Stromal cell of bone marrow (primary cell): ENCODE measurements at places on chromosomes 5 and 9.

DNA sequence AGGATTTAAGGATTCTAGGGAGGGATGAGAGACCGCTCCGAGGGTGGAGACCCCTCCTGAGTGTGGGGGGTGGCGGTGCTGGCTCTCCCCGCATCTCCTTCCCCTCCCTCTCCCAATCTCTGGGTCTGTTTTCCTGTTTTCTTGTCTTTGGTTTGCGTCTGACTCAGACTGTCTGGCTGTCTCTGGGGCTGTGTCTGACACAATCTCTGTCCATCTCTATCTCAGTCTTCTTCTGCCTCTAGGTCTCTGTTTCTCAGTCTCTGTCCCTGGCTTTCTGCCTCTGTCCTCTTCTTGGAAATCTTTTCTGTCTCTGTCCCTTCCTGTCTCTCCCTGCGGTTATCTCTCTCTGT, 196 bp upstream of the GRM6 start:
- no peak for DNase-seq

GRCh38 chr9:123925819-123926218, 4.1 kb downstream of the DENND1A start:
- no peak for DNase-seq

DNA sequence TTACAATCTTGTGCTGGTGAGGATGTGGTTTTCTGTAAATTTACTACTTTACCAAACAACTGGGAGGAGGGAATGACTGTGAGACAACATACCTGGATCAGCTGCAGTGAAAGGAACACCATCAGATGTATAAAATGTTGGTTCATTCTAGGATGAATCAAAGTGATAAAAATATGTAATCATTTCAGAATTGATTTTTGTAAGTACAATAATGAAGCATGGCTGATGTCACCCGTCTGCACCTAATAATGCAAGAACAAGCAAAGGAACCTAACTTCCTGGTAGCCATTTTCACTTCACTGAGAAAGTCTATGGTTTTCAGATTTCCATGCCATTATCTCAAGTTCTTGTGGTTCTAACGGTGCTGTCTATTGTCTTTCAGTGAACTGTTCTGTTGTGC, 18.7 kb upstream of the C5orf34 start:
- DNase-seq = no peak

DNA sequence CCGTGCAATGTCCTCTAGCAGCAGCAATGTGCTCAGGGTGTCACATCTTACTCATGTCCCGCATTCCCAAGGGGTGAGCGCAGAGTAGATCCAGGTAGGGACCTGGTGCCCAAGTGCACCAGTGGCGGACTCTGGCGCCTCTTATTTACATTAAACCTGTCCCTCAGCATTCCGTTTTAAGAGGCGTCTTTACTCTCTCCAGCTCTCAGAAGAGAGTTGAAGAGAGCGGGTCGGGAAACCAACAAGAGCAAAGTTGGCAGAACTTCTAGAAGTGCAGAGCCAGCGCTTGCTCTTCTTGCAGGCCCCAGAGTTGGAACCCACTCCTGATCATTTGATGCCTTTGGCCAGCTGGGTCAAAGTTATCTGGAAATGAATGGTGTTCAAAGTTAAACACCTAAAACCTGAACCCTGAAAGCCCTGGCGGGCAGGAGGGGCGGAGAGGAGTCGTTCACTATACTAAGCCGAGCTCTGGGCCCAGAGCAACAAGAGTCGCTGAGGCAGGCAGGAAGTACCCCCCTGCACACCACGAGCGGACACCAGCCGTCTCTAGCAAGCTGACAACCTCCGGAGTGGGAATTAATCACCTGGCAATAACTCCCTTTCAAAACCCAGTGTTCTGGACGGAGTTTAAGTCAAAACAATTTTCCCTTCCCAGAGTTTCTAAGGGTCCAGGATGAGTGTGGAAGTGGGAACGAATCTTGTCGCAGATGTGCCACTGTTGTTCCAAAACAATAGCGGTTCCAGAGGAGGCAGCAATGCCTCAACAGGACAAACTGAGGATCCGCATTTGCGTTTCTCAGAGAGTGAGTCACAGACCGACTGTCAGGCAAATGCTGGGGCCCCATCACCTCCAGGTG, 122.8 kb downstream of the TMEM161B start:
- DNase-seq = no peak

GRCh38 chr5:139150367-139150999, 47.7 kb downstream of the SIL1 start:
- DNase-seq = no peak

DNA sequence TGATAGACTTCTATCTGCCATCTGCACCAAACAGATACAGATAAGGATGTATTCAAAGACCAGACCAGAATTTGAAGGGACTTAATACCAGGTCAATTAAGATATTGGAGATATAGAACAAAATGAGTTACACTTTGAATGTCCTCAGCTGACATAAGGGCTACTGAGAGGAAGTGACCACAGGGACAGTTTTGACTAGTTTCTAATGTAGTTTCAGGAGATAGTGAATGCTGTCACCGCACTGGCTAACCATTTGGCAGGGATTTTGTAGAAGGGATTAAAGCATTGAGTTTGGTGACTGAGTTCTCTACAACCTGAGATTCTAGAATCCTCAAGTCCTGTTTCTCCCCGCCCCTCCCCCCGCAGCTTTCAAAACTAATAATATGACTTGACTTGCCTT, 22.7 kb downstream of the CCNH start:
- DNase-seq = no peak

DNA sequence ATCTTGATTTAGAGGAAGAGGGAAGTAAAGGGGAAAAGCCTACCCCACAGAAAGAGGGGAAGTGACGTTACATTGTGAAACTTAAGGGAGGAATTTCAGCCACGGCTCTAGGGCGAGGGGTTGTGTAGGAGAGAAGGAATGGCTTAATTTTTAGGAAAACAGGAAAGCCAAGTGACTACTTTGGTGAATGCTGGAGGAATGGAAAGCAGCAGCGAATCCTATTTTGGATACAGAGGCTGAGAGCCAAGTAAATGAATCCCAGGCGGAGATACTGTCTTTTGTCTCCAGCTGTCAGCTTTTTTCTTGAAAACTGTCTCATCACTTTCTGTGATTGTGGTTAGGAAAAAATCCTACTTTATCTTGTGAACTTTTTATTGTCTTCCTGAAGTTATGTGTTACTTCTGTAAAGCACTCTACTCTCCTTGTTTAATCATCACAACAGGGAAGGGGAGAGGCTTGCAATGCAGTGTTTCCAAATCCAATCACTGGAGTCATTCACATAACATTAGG, 188.4 kb downstream of the TSSK1B start:
- peak; percentile 36 for DNase-seq

GRCh38 chr9:134458207-134459108, 132.2 kb downstream of the RXRA start:
- peak; percentile 65 for DNase-seq

DNA sequence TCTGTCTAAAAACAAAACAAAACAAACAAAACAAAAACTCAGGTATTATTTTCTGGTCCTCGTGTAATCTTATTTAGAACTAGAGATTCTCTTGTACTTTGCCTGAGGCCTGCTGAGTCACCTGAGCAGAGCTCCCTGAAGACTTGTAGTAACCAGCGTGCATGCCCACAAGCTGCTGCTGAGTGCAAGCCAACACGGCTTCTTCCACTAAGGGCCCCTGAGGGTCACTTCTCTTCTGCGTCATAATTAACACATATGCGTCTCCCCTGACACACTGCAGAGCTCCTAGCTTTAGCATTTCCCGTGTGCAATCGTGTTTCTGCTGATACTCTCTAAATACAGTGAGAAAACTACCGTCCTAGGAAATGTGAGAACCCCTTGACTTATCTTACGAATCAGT, 10.9 kb upstream of the NDFIP1 start:
- DNase-seq = no peak

DNA sequence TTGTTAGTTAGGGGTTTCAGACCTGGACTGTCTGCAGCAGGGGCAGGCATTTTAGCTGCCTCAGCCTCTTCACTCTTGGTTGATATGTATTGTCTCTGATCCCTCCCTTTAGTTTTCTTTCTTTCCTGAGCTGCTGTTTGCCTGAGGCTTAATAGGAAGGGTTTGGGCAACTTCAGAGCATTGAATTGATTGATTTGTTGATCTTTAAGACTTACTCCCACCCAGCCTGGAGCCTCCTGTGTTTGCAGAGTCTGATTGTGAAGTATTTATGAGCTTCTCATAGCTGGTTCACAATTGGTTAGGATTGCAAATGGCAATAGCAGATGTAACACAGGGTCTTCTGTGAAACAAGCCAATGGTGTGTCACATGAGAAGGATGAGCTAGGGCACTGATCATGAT, 671.8 kb upstream of the SEMA6A start:
- no peak for DNase-seq

GRCh38 chr9:122100756-122101155, 7.6 kb upstream of the TTLL11 start:
- DNase-seq = no peak

DNA sequence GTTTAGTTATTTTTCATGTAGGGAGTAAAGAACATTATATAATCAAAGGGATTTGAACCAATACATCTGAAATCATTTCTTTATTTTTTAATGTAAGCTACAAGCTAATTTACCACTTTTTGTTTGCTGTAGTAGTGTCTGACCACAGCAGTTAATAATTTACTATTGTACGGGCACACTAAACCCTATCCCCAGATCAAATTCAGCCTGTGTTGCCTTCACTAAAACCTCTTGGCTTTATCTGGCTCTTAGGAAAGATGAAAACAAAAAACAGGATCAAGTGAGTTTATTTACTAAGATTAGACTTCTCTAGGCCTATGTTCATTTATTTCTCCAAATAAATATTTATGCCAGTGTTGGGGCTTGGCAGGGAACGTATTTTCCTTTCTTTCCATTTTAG, 384.1 kb downstream of the EBF1 start:
- no peak for DNase-seq

- DNase-seq = peak; percentile 71
These were observed 10.3 kb upstream of the ABL1 start for GRCh38 chr9:130824643-130825350.

- no peak for DNase-seq
These were observed 20.0 kb downstream of the ACTL7B start for GRCh38 chr9:108835831-108836230.

DNA sequence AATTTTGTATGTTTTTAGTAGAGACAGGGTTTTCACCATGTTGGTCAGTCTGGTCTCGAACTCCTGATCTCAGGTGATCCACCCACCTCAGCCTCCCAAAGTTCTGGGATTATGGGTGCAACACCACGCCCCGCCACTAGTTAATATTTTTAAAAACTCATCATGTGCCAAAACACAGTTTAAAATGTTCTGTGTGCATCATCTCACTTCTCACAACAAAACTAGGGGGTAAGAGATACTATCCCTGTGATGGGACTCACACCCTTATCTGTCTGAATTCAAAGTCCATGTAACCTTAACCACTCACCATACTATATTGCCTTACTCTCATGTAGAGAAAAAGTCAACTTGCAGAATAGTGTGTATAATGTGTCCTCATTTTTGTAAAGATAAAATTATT, 2.6 kb downstream of the PKD2L2 start:
- DNase-seq = no peak

DNA sequence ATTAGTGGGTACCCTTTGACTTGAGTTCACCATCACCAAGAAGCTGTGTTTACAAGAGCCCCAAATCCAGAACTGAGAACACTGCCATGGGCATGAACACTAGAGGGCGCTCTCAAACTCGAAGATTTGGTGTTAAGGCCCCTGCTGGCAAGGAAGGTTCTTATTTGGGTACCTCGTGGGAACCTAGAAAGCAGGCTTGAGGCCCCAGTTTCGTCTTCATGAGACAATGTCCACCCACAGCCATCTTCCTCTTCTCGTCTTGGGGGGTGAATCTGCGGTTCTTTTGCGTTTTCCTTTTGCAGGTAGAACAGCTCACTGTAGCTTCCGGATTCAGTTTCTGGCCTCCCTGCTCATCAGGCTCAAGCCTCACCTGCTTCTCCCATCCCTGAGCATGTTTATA, 184.0 kb downstream of the SEMA5A start:
- DNase-seq = peak; percentile 41

DNA sequence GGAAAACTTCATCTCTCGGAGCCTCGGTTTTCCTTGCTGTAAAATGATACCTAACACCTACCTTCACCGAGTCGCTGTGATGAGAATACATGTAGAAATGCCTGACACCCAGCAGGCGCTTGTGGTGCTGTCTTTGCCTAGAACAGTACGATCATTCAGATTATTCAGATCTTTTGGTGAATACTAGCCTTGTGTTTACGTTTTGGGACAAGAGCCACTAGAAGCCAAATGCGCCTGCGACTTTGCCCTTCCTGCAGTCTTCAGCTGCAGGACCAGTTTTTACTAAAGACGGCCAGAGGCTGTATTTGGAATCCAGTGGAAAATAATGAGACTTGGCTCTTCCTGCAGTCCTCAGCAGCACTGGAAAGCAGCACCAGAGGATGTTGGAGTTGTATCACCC, 189.6 kb downstream of the TRIO start:
- DNase-seq = no peak

DNA sequence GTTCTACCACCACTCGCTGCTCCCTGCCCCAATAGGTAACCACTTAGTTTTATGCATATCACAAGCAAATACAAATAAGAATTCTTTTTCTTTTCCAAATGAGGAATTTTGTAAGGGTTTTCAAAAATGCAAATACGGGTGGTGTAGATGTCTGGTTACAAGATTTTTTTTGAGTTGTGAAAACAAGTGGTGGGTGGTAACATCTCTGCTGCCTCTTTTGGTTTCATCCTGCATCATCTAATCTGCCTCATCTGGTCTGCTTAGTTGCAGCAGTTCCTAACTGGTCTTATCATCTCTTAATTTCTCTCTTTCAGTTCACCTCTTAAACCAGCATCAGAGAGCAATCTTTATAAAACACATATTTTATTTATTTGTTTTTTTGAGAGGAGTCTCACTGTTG, 5.3 kb downstream of the NFX1 start:
- DNase-seq = no peak

DNA sequence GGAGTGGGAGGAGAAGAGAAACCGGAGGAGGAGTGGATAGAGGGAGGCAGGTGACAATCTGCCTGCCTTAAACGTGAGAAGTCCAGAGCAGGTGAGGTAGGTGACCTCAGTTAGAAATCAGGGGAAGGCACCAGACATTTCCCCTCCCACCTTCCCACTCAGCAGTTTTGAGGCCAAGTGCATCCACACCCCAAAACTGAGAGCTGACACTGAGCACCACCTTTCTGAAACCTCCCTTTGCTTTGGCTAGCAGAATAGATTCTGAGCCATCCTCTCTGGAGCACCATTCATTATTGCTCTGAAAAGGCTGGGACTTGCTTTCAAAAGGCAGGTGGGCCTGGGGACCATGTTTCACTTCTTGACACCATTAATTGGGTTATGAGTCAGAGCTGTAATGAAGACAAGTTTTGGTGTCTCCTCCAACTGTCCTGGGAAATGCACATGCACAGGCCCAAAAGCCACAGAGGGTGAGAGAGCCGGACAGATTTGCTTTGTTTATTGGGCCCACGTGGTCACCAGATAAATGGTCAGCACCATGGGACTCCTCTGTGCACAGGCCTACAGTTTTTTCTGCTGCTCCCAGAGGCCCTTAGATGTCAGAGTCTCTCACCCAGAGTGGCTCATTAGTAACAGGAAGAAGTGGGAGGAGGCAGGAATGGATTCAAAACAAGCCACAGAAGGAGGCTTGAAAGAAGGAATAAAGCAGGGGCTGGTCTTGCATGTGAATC, 314.7 kb downstream of the TLE1 start:
- DNase-seq = no peak
